Temporal lobe (tissue), 4 donors: ENCODE measurements at places on chromosomes 11 and 22. TPM values are rescaled to one million over a fixed set of nuclear protein-coding genes. Genes with fewer than 3 reads are reported as not detected.

HEPN1 gene
- total RNA-seq = not detected

BDNF gene
- total RNA-seq = 5.2 TPM

CTSW gene
- total RNA-seq = not detected

MB gene
- total RNA-seq = not detected

NNMT gene
- total RNA-seq = not detected

PRAME gene
- not detected for total RNA-seq

SERPIND1 gene
- 8.6 TPM for total RNA-seq

B3GAT1 gene
- total RNA-seq = 60.2 TPM

SCN3B gene
- 81.4 TPM for total RNA-seq

TRIM3 gene
- total RNA-seq = 38.8 TPM

BUD13 gene
- total RNA-seq = 9.1 TPM

SERHL2 gene
- total RNA-seq = 3.0 TPM

TMEM86A gene
- 4.2 TPM for total RNA-seq

C11orf97 gene
- total RNA-seq = 0.49 TPM

SIK2 gene
- total RNA-seq = 17.0 TPM

C11orf21 gene
- 0.25 TPM for total RNA-seq

PIWIL4 gene
- total RNA-seq = 5.9 TPM

P2RY6 gene
- total RNA-seq = under 0.01 TPM

KCNJ1 gene
- total RNA-seq = not detected

TRIM34 gene
- total RNA-seq = 0.74 TPM

ACTN3 gene
- total RNA-seq = not detected

MFRP gene
- not detected for total RNA-seq

PNPLA3 gene
- total RNA-seq = 17.2 TPM

ZFPL1 gene
- total RNA-seq = 14.0 TPM

FGF4 gene
- not detected for total RNA-seq

ARHGAP32 gene
- 77.4 TPM for total RNA-seq

OR5A1 gene
- total RNA-seq = not detected

DGAT2 gene
- 3.2 TPM for total RNA-seq

SPTY2D1 gene
- 7.9 TPM for total RNA-seq

APOL4 gene
- 9.3 TPM for total RNA-seq

MOGAT2 gene
- total RNA-seq = 0.25 TPM

FAM89B gene
- 21.9 TPM for total RNA-seq

CCDC116 gene
- total RNA-seq = not detected

SLC1A2 gene
- total RNA-seq = 192 TPM

DCDC1 gene
- 1.2 TPM for total RNA-seq

CCDC73 gene
- under 0.01 TPM for total RNA-seq

CALCA gene
- not detected for total RNA-seq

PAX6 gene
- 17.0 TPM for total RNA-seq

MAPK8IP2 gene
- 70.3 TPM for total RNA-seq

TRIM48 gene
- not detected for total RNA-seq

USP35 gene
- 10.6 TPM for total RNA-seq

GLB1L2 gene
- 0.98 TPM for total RNA-seq
